GM19239 (cell line): ENCODE measurements at places on chromosomes 2 and 18.

- DNase-seq, result peak; percentile 67
These were observed 27.7 kb upstream of the MAPRE3 start for GRCh38 chr2:26942543-26943295.

- DNase-seq, result no peak
These were observed 57.9 kb downstream of the COL4A3 start for GRCh38 chr2:227222292-227222691.

DNA sequence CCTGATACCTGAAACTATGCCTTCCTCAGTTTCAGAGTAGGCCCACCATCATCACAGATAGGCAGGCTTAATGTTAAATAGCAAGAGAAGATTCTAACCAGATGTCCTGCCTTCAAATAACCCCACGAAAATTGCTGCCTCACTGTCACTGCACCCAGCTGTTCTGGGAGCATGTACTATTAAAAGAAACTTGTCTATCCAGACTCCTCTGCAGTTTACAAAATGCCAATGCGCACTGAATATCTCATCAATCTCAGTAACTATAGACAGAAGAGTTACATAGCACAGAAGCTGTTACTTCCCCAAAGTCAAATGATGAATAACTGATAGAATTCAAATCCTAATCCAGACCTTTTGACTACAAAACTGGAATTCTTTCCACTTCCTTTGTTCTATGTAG, 43.9 kb downstream of the WDR75 start:
- no peak for DNase-seq

- DNase-seq, result no peak
These were observed 854 bp upstream of the MYO1B start for GRCh38 chr2:191244350-191244749.

GRCh38 chr2:179186126-179186525, 78.5 kb downstream of the SESTD1 start:
- no peak for DNase-seq
